ENCODE measurements at places on chromosomes 12 and 14. TPM values are rescaled to one million over a fixed set of nuclear protein-coding genes. Genes with fewer than 3 reads are reported as not detected.

Gene ANO2
- total RNA-seq = not detected

Gene INHBE
- total RNA-seq = 2.1 TPM

Gene RIN3
- total RNA-seq = 19.3 TPM

Gene GARIN6
- total RNA-seq = not detected

Gene KLHL33
- 0.14 TPM for total RNA-seq

Gene LMO3
- not detected for total RNA-seq

Gene SEC23A
- 82.4 TPM for total RNA-seq

Gene MYF6
- total RNA-seq = not detected

Gene TAS2R7
- total RNA-seq = not detected

Gene APOLD1
- total RNA-seq = 8.0 TPM

Gene SIRT4
- total RNA-seq = 0.61 TPM

Gene WNT1
- not detected for total RNA-seq

Gene CFAP251
- 19.7 TPM for total RNA-seq

Gene POTEM
- not detected for total RNA-seq

Gene SIX4
- 13.6 TPM for total RNA-seq

Gene RNASE11
- total RNA-seq = not detected

Gene DBX2
- total RNA-seq = not detected

Gene FLRT2
- 153 TPM for total RNA-seq

Gene TMEM253
- 1.6 TPM for total RNA-seq

Gene KRT71
- total RNA-seq = not detected

Gene KRT85
- not detected for total RNA-seq

Gene KLRC3
- 2.3 TPM for total RNA-seq

Gene RILPL1
- 21.5 TPM for total RNA-seq

Gene BCAT1
- total RNA-seq = 0.12 TPM

Gene ANO4
- 0.15 TPM for total RNA-seq

Gene GCH1
- total RNA-seq = 8.6 TPM

Gene SERPINA6
- total RNA-seq = not detected

Gene PIWIL1
- total RNA-seq = not detected

Gene HNF1A
- total RNA-seq = not detected

Gene GALNT8
- not detected for total RNA-seq

Gene CIROP
- total RNA-seq = not detected

Gene NANOG
- total RNA-seq = not detected

Gene LHX5
- total RNA-seq = not detected

Gene HPD
- not detected for total RNA-seq

Gene MUCL1
- total RNA-seq = not detected

Gene APOF
- total RNA-seq = not detected

Gene CLEC2D
- total RNA-seq = 5.1 TPM

Gene E2F7
- total RNA-seq = 34.4 TPM

Gene TNFRSF1A
- 103 TPM for total RNA-seq

Gene LACRT
- not detected for total RNA-seq

Gene SLC4A8
- total RNA-seq = 1.1 TPM

Gene DNAH10
- total RNA-seq = 0.22 TPM

Gene CCDC175
- total RNA-seq = not detected

Gene AQP2
- not detected for total RNA-seq

Gene WDHD1
- total RNA-seq = 5.8 TPM

Gene GLS2
- total RNA-seq = 3.9 TPM

Gene METTL17
- 62.4 TPM for total RNA-seq

Gene KRT78
- not detected for total RNA-seq

Gene HOXC9
- total RNA-seq = 5.2 TPM

Gene BIN2
- total RNA-seq = not detected

Gene CLEC4D
- total RNA-seq = not detected

Gene MYO1H
- total RNA-seq = not detected

Gene KLRC1
- total RNA-seq = not detected

Gene RD3L
- not detected for total RNA-seq

Gene ATG2B
- 22.2 TPM for total RNA-seq

Gene SLCO1B1
- total RNA-seq = not detected

Gene DIO3
- total RNA-seq = not detected

Gene RFX4
- not detected for total RNA-seq

Data from MCF 10A (cell line).